Jurkat, Clone E6-1 (cell line): ENCODE measurements at places on chromosomes 2 and 18.

DNA sequence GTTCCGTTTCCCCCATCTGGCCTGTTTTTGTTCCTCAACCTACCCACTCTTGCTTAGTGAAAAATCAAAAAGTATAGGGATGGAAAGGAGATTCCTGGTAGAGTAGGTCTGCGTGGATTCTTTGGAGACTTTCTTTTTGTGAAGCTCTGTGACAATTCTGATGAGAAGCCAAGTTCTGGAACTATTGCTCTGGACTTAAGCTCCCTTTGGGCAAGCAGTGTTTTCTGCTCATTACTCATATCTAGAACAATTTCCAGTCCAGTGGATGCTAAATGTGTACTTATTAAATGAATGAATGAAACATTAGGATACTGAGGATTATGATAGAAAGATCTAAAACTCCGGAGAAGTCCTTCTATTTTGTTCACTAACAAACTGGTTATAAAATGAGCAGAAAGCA lies 76.5 kb downstream of the SOCS6 start:
- no peak for DNase-seq

- peak; percentile 46 for DNase-seq
Measured at GRCh38 chr18:58476516-58477256, 152.2 kb downstream of the ALPK2 start.

DNA sequence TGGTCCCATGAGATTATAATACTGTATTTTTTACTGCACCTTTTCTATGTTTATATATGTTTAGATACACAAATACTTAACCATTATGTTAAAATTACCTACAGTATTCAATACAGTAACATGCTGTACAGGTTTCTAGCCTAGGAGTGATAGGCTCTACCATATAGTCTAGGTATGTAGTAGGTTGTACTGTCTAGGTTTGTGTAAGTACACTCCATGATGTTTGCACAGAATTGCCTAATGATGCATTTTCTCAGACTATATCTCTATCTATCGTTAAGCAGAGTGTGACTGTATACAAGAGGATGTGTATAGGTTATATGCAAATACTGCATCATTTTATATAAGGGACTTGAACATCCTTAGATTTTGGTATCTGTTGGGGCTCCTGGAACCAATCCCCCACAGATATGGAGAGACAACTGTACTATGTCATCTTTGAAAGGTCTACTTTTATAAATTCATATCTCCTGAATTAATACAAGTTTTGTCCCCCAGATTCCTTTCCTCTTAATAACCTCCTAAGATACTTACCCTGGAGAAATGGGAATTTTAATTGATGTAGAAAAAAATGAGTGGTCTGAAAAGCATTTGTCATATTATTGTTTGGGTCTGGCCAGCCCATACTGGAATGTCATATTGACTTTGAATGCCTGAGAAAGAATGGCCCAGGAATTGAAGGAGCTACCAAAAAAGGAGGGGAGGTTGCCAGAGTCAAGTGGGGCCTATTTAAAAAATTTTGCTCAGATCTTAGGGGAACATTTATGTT lies 36.6 kb downstream of the EHBP1 start:
- DNase-seq, result no peak

DNA sequence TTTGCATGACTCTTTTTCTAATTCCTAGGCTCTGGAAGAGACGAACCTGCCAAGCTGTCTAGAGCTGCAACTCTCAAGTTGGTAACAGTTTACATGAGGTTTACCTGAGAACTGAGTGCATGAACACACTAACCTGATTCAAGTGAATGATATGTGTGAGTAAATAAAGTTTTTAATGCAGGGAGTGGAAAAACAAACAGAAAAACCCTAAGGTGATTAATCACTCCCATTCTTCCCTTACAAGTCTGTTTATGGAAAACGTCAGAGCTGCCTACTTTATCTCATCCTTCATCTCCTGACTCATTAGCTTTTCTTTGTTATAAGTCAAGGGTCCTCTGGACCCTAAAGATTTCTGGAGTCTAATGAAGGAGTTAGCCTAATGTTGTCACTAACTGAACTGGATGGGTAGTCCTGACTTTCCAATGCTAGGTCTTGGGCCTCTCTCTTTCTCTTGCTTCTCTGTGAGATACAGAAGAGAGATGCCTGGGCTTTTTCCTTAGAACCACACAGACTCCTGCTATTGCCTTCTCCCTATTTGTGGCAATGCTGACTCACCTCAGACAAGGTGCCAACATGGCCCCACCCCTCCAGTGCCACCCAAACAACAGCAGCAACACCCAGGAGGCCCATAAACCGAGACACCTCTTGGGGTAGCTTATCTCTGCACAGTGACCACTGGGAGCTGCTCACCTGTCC lies 952.4 kb downstream of the EPHA4 start:
- no peak for DNase-seq

DNA sequence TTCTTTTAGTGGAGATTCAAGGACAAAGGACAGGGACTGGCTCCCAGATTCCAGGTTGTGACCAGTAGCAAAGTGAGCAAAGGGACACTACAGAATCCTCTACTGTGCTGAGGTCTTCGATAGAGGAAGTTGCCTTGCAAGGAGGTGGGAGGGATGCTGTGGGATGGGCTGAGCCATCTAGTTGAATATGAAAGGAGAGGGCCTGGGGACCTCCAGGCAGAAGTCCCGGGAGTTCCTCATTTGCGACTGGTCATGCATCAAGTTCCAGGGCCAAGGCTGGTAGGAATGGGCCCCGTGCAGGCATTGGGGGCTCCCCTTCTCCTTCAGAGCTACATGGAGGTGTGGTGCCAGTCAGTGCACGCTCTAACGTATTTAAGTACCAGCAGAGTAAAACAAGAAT lies 12.6 kb upstream of the PROM2 start:
- DNase-seq, result no peak

GRCh38 chr18:79855147-79855933 lies 57.6 kb downstream of the KCNG2 start:
- DNase-seq, result no peak

DNA sequence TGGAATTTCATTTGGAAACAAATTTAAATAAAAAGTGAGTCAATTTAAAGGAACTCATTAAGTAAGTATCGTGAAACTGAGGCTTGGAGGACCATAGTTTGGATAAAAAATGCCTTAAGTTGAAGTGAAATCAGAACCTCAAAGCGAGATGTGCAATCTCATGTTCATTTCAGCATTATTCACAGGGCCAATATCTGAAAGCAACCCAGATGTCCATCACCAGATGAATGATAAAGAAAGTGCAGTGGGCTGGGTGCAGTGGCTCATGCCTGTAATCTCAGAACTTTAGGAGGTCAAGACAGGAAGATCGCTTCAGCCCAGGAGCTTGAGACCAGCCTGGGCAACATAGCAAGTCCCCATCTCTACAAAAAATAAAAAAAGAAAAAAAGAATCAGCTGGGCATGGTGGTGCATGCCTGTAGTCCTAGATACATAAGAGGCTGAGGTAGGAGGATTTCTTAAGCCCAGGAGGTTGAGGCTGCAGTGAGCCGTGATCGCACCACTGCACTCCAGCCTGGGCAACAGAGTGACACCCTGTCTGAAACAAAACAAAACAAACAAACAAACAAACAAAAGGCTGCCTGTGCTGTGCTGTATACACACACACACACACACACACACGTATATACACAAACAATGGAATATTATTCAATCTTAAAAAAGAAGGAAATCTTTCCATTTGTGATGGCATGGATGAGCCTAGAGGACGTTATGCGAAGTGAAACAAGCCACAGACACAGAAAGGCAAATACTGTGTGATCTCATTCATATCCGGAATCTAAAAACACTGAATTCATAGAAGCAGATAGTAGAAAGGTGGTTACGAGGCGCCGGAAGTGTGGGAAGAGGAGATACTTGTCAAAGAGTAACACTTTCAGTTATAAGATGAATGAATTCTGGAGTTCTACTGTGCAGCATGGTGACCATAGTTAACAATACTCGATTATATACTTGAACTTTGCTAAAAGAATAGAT lies 14.5 kb downstream of the SH3RF3 start:
- peak; percentile 96 for DNase-seq

DNA sequence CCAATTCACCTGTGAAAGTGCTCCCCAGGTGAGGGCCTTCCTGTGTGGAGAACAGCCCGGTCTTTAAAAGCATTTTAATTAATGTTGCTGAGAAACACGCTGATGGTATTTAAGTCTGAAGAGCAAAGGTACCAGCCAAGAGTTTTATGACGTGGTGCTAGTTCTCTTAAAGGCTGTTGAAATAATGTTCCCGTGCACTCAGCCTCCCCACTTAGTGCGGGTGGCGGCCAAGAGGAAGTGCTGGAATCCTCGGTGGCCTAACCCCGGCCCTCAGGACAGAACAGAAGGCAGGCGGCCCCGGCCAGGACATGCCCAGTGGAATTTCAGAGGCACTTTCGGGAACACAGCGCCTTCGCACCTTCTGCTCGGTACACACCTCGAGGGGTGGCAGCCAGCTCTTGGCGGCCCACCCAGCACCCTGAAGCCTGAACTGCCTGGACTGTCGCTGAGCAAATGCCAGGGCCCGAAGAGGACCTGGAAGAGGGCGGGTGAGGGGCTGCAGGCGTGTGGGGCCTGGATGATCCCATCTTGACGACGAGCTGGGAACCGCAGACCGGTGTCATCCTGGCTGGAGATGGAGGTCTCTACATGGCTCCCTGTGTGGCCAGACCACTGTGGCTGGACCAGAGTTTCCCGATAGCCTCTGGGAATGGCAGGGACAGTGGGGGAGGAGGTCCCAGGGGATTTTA lies 142.9 kb downstream of the ASB1 start:
- DNase-seq, result no peak

DNA sequence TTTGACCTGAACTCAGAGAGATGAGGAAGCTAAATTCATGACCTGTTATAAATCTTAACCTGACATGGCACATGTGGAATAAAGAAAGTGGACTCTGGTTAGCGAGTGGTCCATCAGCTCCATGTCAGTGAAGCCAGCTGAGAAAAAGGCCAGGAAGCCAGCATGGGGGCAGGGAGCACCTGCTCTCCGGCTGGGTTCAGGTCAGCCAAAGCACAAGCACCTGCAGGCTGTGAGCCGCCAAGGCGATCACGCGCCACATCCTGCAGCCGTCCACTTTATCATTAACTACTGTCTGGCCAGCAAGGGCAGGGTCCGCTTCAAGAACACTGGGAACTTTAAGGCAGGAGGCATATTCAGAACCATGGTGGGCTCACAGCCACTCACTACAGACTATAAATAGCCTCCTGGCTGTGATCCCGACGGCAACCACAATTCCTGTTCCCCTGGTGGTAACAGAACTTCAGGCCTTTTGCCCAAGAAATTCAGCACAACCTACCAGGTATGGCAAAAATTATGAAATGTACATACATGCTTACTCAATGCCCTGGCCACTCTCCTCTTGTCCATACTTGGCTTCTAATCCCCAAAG lies 35.5 kb downstream of the ACVR1 start:
- DNase-seq, result no peak

DNA sequence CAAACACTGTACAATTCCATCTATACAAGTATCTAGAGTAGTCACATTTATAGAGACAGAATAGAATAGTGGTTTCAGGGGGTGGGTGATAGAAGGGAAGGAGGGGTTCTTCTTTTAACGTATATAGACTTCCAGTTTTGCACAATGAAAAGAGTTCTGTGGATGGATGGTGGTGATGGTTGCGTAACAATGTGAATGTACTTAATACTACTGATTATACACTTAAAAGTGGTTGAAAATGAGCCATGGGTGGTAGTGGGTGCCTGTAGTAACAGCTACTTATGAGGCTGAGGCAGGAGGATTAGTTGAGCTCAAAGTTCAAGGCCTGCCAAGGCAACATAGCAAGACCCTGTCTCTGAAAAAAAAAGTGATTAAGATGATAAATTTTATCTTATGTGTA lies 85.8 kb downstream of the SETBP1 start:
- no peak for DNase-seq

DNA sequence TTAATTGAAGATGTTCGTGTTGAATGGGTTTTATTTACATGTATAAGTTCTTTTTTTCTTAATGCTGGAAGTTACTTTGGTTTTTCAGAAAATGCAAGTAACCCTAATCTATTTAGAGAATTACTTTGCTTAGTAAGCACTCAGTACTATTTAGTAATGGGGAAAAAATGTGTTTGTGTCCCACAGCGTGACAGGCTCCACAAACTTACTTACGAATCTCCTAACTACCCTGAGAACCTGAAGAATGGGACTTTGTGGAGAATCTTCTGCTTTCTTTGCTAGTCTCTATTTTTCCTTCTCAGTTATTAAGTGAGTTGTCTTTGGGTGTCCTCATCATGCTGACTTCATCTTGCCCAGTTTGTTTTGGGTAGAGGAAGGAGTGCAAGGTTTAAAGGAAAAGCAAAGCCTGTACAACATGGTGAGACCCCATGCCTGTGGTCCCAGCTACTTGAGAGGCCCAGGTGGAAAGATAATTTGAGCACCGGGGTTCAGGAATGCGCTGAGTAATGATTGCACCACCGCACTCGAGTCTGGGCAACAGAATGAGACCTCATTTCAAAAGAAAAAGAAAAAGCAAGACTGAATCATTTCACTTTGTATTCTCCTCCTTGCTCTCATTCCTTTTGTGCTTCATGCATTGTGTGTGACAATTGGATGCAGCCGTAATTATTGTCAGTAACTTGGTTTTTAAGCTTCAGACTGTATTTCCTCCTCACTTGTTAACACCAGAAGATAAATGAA lies 10.2 kb downstream of the NEDD4L start:
- no peak for DNase-seq

- DNase-seq, result no peak
Measured at GRCh38 chr2:128501700-128502099, 183.0 kb upstream of the HS6ST1 start.

GRCh38 chr2:40208463-40208862 lies 243.4 kb downstream of the SLC8A1 start:
- no peak for DNase-seq

DNA sequence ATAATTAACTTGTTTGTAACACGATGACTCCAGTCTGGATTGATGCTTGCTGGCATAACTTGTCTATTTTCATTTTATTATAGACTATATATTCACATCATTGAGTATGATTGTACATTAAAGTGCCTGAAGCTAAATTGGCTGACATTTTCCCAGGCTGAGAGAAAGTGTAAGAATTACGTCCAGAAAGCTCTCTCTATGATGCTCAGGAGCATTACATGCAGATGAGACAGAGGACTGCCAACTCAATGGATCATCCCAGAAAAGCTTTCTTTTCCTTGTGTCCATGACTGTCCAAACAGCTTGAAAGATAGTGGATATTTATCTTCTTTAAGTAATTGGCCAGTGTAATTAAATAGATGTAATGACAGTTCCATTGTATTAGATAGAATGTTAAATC lies 1372.2 kb upstream of the TMEFF2 start:
- no peak for DNase-seq

DNA sequence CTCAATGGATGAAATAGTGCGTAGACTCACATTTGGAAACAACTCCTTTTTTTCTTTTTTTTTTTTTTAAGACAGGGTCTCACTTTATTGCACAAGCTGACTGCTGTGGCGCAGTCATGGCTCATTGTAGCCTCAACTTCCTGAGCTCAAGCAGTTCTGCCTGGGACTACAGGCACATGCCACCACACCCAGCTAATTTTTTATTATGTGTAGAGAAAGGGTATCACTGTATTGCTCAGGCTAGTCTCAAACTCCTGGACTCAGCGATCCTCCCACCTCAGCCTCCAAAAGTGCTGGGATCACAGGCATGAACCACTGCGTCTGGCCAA lies 17.4 kb downstream of the HAT1 start:
- no peak for DNase-seq
